ENCODE measurements at places on chromosomes 4 and X. TPM values are rescaled to one million over a fixed set of nuclear protein-coding genes. Genes with fewer than 3 reads are reported as not detected.

GPC3 gene
- total RNA-seq: 0.98 TPM

DNA sequence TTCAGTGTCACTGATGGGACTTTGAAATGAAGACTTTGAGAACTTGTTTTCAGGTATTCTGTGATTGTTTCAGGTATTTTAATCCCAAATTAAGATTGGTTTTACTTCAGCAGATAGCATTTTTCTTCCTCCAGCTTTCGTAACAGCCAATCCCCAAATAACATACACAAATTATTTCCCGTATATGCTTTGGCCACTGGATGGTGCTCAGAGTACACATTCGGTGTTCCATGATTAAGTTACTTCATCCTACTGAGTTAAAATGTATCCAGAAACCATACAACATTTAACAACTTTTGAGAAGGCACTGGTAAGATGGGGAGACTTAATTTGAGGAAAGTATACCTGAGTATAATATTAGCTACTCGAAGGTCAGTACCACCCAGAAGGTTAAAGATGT, 233.4 kb upstream of the FAM47A start:
- no peak overlapping the region for H3K27ac ChIP-seq
- no peaks in the 10 kb centered on the region for H3K4me1 ChIP-seq
- H3K27me3 ChIP-seq: no peaks in the 10 kb centered on the region
- H3K36me3 ChIP-seq: no peaks in the 10 kb centered on the region

DNA sequence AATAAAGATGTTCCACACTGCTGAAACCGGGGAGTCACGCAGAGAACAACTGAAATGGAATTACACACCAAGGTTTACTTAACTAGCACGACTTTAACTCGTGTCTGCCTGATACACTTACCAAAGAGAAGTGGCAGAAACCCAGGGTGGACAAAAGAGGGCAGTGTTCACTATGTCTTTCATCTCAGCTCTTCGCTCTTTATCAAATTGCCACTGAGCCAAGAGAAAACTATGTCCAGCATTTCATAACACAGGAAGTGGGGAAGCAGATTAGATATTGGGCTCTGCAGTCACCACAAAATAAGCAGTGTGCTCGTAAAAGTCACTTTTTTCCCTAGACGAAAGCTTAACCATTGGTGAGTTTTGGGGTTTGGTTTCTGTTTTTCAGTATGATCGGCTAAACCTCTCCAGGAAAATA, 155.7 kb downstream of the CHIC2 start:
- peak; percentile 62 for DNase-seq
- no peak overlapping the region for H3K27ac ChIP-seq
- peaks cover 11% of the 10 kb centered on the region for H3K27me3 ChIP-seq
- no peaks in the 10 kb centered on the region for H3K36me3 ChIP-seq

CT45A5 gene
- not detected for total RNA-seq

- peak overlapping the region; percentile 72 for H3K4me3 ChIP-seq
- peak overlapping the region; percentile 78 for H3K27ac ChIP-seq
- H3K27me3 ChIP-seq: no peaks in the 10 kb centered on the region
Observed at GRCh38 chr4:110197529-110198042, 829 bp downstream of the ELOVL6 start.

- no peaks in the 10 kb centered on the region for H3K36me3 ChIP-seq
- no peak overlapping the region for H3K4me3 ChIP-seq
- DNase-seq: no peak
Observed at GRCh38 chr4:26271703-26272102, 49.1 kb upstream of the RBPJ start.

GRCh38 chr4:185682236-185682635, 129.8 kb downstream of the SORBS2 start:
- H3K4me1 ChIP-seq: no peaks in the 10 kb centered on the region
- H3K36me3 ChIP-seq: no peaks in the 10 kb centered on the region
- H3K4me3 ChIP-seq: no peak overlapping the region
- no peak overlapping the region for H3K27ac ChIP-seq
- DNase-seq: no peak
- no peaks in the 10 kb centered on the region for H3K27me3 ChIP-seq

- no peaks in the 10 kb centered on the region for H3K27me3 ChIP-seq
- H3K27ac ChIP-seq: no peak overlapping the region
- no peak for DNase-seq
Observed at GRCh38 chrX:135543924-135544323, 23.5 kb downstream of the INTS6L start.
